T-cell (primary cell): ENCODE measurements at places on chromosomes 12 and 14.

DNA sequence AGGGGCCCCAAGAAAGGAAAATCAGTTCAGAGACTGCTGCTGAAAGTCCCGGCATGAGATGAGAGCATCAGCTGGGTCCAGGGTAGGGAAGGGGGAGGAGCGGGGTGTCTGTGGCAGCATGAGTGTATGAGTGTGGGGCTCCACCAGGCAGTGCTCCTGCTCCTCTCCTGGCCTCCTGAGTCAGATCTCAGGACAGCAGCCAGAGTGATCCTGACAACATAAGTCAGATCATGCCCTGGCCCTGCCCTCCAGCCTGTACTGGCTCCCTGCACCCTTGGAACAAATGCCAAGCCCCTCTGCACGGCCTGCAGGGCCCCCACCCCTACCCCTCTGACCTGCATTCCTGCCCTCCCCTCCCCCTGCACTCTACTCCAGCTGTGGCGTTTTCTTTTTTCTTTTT is 24.2 kb upstream of the LRP1-AS start:
- no peak for DNase-seq

DNA sequence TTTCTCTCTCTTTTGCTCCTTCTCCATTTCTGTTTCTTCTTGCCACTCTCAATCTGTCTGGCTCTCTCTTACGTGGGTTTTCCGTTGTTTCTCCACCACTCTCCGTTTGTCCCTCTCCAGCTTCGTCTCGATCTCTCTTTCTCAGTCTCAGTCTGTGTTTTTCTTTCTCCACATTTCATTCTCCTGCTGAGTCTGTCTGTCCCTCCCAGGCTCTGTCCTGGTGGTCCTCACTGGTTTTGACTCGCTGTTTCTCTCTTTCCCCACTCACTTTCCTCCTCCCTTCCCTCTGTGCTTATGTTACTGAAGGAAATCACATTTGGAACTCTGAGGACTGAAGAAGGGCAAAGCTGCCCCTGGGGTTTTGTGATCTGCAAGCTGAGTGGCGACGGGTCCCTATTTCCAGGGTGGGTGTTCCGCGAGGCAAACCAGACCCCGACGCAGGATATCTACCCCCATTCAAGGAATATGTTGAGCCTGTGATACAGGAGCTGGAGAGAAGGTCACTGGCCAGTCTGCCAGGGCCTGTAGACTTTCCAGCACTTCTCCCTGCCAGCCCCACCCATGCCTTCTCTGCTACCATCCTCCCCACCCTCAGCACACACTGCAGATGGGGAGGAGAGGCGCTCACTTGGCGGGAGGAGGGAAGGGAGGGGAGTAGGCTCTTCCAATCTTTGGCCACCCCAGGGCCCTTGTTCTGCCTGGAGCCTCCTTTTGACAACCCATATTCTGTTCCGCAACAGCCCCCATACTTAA is 102.7 kb upstream of the MAP1LC3B2 start:
- DNase-seq = no peak

- DNase-seq = peak; percentile 33
Measured at GRCh38 chr12:94676031-94676641, 25.8 kb upstream of the TMCC3 start.

DNA sequence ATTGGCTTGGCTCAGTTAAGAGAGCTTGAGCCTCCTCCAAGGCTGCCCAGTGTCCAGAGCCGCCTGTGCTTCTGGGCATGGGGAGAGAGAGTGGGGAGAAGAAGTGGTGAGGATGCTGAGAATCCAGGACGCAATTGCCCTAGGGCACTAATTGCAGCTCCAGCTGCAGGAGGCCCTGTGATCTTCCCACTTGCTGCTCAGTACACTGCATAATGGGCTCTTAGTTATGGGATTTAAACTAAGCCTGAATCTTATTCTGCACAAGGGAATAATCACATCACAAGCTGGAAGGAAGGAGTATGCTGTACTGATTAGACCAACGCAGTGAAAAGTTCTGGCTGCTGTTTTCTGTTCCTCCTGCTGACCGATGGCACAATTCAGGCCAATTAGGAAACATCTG is 101.0 kb upstream of the PRMT8 start:
- no peak for DNase-seq

- no peak for DNase-seq
Measured at GRCh38 chr14:31261859-31262731, 54.5 kb upstream of the HECTD1 start.

DNA sequence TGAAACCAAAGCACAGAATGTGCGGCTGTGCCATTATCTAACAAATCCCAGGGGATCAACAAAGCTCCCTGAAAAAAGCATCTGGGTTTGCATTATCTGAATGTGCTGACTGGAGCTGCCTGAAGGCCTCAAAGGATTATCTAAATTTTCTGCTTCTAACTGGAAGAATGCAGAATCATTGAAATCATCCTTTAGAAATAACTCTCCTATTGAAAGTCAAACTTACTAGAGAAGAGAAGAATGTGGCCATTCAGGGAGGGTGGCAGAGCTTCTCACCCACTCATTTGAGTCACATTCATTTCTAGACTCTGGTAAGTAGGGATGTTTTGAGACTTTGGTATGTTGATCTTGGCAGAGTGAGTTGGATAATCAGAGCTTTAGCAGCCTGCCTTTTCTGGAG is 220.6 kb upstream of the RGS6 start:
- no peak for DNase-seq

DNA sequence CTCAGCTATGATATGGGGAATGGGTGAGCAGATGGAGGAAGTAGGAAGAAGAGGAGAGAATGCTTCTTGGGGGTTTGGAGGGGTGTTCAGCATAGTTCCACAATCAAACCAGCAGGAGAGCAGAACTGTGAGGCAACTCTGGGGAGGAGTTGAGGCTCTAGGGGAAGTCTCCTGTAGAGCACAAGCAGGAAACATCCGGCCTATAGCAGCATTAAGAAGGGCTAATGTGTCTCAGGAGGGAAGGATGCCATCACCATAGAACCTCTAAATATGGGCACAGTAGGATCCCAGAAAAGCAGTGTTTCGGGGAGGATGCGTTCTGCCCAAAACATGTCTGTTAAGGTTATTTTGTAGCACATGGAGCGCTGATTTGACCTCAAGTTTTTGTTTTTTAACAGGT is 8.4 kb upstream of the SALL2 start:
- DNase-seq = no peak

DNA sequence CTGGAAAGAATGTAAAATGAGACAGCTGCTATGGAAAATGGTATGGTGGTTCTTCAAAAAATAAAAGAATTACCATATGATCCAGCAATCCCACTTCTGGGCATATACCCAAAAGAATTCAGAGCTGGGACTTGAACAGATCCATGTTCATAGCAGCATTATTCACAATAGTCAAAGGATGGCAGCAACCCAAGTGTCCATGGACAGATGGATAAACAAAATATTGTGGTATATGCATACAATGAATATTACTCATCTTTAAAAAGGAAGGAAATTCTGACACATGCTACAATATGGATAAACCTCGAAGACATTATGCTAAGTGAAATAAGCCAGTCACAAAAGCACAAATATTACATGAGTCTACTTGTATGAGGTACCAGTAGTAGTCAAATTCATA is 9.1 kb downstream of the RAB2B start:
- DNase-seq = no peak

- DNase-seq = no peak
Measured at GRCh38 chr12:105640761-105641160, 310.3 kb downstream of the C12orf75 start.

DNA sequence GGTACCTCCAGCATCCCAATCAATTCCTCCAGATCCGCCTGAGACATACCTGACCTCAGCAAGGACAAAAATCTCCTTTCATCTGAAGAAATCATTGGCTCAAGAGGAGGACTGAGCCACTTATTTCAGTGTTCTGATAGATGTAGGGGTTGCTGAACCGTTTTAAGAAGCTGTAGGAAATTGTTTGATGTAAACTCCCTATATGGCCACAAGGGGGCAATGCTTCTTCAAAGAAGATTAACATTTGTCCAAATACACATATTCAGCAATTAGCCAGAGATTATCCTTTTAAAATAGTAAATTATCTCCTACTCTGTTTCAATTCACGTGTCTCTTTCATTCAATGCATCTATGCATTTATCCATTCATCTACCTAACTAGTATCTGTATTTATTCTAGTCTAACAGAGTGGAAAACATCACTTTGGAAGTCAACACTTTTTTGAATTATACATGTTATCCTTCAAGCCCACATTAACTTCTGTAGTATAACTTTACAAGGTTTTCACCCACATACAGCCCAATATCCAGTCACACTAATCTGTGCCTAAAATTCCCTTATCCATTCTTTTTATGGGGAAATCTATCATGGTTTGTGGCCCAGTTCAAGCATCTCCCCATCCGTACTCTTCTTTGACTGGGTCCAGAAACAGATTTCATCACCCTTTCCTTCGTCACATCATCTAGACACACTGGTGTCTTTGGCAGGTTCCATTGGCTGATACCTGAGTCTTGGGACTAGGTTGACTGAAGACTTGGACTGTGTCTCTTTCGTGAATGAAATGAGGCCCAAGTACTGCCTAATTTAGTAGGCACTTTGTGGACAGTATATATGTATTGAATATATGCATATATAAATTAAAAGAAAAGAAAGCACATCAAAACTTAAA is 411.0 kb upstream of the OR4E1 start:
- no peak for DNase-seq

GRCh38 chr12:103858953-103859601 is 18.0 kb upstream of the NT5DC3 start:
- no peak for DNase-seq

DNA sequence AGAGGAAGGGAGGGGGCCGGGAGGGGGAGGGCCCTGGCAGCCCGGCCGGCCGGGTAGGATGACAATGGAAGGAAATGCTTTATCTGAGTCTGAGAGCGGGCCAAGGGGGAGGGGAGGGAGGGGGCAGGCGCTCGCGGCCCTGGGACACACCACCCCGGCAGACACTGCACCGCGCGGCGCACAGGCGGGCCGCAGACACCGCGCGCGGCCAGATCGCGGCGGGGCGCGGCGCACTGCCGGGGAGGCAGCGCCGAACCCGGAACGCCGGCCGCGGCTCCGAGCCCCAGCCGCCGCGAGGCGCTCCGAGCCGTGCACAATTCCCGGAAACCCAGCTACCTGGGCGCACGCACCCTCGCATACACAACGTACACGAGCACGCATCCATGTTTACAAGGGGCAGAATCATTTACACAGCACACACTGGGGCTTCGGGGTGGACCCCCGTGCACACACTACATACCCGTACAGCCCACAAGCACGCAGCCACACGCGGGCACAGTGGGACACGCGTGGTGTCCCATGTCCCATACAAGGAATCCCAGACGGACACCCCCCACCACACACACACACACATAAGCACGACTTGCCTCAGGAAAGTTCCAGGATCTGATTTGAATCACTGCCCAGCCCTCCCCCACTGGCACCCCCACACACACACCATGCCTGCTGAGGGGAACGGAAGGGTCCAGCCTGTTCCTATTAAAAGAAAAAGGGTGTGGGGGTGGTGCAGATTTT is at the start of gene HDAC7:
HDAC7 (minus strand) TSS at position 8 of the 735 bp plus-strand sequence. CDS start 118 bp downstream, outside the sequence.
- peak; percentile 44 for DNase-seq

GRCh38 chr12:95763809-95764253 is 26.7 kb downstream of the NTN4 start:
- DNase-seq = no peak

DNA sequence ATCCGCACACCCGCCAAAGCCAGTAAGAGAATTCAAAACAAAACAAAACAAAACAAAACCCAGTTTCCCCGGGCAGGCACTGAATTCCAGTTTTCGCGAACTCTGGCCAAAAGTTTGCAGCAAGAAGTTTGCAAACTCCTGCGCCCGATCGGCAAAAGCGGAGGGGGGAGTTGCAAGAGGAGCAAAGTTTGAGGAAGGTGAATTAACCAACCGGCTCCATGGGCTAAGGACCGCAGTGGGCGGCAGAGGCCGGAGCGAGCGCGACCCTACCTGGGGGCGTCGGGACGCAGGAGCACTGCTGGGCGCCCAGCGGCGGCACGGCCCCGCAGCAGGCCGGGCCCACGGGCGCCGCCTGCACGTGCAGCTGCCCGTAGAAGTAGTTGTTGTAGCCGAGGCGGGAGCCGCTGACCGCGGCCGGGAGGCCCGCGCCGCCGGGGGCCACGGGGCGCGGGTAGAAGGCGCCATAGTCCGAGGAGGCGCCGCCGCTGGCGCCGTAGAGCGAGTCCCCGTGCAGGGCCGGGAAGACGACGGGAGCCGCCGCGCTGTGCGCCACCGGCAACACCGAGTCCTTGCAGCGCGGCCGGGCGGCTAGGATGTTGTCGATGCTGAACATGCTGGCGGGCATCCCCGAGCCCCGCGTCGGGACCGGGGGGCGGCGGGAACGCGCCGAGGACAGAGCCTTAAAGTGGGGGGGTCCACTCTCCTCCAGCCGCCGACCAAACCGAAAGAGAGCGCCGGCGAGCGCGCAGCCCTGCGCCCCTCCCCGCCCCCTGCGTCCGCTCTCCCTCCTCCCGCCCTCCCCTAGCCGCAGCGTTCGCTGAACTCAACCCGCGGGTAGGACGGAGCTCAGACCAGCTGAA is at the start of gene GSC:
GSC (minus strand) TSS at position 723 of the 860 bp plus-strand sequence; CDS start at position 625, 98 bp downstream.
- no peak for DNase-seq

DNA sequence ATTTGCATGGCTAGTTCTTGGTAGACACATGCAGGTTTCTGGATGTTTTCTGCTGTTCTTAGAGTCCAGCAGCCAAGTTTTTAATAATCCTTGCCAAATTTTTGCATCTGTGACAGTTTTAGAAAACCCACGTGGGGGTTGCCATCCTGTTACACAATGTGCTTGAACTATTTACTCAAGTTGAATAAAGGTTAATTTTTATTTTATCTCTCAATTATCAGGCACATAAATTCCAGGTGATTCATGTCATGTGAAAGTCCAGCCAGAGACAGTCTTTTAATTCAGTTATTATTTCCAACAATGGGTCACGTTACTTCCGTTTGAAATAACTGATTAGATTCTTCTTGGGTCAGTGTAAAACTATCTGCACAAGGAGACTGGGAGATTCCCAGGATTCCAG is 15.7 kb downstream of the MYRFL start:
- DNase-seq = no peak

GRCh38 chr12:79691511-79692248 is 916 bp upstream of the PAWR start:
- no peak for DNase-seq

- peak; percentile 3 for DNase-seq
Measured at GRCh38 chr14:100536721-100537445, 50.3 kb downstream of the BEGAIN start.
